ENCODE measurements at places on chromosomes 13 and 19. TPM values are rescaled to one million over a fixed set of nuclear protein-coding genes. Genes with fewer than 3 reads are reported as not detected.

SIGLECL1 gene
- not detected for total RNA-seq

CYP2S1 gene
- 18.2 TPM for total RNA-seq

KLF16 gene
- total RNA-seq, result 34.5 TPM

IL17D gene
- 3.9 TPM for total RNA-seq

CGB1 gene
- not detected for total RNA-seq

LHB gene
- total RNA-seq, result not detected

TLE2 gene
- total RNA-seq, result 1.1 TPM

All from HT-29 (cell line).